ENCODE measurements at places on chromosomes 13 and 19.

- DNase-seq = no peak
Measured at GRCh38 chr13:98685146-98685545, 67.3 kb downstream of the SLC15A1 start.

GRCh38 chr19:50333235-50333736, 4.1 kb upstream of the KCNC3 start:
- DNase-seq = peak; percentile 97

DNA sequence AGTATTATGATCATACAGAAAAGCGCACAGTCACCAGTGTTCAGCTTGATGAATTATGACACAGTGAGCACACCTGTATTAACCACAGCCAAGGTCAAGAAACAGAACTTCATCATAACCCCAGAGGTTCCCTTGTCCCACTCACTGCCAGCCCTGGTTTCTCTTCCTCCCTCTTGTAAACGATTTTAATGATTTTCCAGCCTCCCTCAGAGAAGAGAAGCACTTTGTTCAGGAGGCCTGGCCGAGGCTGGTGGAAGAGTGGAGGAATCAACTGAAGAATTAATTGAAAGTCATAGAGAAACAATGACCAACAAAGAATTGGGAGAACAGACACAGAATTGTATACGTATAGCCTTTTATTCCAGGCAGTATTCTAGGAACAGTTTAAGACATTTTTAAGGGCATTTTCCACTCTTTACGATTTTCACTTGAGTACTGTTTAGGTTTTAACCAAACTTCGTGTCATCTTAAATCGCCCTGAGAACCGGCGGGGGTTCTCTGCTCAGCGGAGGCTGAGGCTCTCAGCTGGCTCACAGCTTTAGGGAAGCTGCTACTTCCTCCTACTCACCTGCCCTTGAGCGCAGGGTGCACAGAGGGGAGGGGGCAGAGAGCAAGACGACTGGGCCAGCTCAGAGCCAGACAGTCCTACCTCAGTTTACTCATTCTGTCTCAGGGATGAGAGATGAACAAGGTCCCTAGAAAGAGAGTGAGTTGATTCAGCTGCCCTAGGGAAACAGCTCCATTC, 108.6 kb downstream of the AKAP11 start:
- peak; percentile 10 for DNase-seq

- no peak for DNase-seq
Measured at GRCh38 chr19:36379510-36379819, 464 bp upstream of the ZFP14 start.

- DNase-seq = no peak
Measured at GRCh38 chr19:1164684-1165531, 9.2 kb downstream of the SBNO2 start.

GRCh38 chr13:26853323-26853722, 92.7 kb upstream of the GPR12 start:
- no peak for DNase-seq

Measured in suppressor macrophage (primary cell).